Activated CD8-positive, alpha-beta memory T cell treated with anti-CD3 and anti-CD28 coated beads for 1 hour (primary cell): ENCODE measurements at places on chromosomes 12 and 14.
A peak's percentile ranks its signal among the peaks of the same experiment; 100 is the strongest.

DNA sequence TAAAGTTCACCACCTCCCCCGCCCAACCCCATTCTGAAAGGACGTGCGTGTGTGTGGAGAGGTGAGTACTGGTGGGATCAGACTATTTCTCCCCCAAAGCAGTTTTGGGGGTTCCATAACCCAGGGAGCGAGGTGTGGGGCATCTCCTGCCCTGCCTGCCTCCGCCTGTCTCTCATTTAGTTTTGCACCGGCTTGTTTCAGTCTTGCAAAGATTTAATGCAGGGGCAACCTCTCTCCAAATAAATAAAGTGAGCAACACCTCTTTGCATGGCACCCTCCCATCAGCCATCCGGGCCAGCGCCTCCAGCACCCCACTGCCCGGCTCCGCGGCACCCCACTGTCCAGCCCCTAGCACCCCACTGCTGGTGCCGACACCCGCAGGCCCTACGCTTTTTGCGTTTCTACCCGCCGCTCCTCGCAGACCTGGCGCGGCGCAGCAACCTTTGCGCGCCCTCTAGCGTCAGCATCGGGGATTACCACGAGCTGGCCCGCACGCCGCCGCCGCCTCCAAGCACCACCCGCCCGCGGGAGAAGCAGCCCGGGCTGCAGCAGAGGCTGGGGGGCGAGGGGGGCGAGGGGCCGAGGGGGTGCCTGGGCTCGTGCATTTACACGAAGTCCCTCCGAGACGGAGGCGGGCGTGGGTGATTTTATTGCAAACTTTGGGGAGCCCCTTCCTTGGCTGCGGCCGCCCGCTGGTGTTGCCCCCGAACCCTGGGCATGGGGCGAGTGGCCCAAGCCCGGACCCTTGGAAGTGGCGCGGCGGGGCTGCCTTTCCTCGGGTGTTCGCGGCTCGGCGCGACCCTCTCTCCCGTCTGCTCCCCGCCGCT, 55.8 kb upstream of the VRK1 start:
- peak; percentile 63 for DNase-seq

GRCh38 chr12:113647048-113647447, 175.4 kb upstream of the LHX5 start:
- no peak for DNase-seq

DNA sequence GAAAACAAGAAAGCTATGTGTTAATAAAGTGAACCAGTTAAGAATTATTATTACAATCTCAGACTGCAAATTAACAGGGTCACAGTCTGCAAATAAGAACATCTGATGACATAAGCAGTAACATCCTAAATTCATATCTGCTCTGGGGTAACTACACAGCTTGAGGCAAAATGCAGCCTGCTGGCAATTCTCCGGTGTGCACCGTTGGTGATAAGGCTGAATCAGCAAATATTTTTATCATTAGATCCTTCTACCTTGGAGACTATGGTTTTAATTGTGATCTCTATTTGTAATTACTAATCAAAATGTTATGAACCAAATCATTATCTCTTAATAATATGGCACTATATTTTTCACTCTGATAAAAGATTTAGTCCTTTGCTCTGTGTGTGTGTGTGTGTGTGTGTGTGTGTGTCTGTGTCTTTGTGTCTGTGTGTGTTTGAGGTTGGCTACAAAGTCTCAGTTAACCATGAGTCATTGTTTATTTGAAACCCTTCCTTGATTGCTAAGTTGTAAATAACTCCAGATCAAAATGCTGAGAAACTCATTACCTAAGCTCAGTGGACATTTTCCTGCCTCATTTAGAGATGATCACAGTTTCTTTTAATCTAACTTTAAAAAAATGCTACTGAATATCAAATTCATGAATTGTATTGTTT, 442.6 kb downstream of the GXYLT1 start:
- no peak for DNase-seq

DNA sequence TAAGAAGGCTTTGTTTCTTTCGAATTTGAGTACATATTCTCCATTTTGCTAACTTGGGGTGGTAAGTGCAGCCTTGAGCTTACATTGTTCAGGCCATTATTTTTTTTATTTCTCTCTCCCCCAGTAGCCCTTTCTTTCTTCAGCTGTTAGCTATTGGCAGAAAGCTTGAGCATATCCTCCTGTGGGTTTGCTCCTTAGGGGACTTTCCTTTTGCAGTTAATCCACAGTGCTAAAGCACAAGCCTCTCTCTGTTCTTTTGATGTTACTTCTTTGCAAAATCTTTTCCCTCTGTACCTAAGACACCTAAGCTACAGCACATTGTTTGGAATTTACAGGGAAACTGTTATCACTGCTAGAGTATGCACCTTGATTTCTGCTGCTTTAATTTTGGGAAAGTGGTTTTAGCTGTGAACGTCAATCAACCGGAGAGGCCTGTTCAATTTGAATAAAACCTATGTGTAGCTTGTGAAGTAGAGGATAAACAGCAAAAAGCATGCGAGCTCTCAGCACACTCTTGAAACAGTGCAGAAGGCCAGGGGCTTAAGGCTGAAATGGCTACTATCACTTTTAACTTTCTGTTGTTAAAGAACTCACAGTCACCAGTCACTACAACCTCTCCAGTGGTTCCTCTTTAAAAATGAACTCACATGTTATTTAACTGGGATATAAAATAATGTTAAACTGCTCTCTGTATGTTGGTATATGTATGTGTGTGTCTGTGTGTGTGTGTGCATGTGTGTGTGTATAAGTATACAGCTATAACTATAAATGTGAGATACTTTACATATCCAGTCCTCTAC, 139.2 kb downstream of the PDZRN4 start:
- DNase-seq: no peak

- peak; percentile 10 for DNase-seq
These were observed at the start of gene CCDC63 for GRCh38 chr12:110846615-110847566. TSS of gene CCDC63 (plus strand) at chr12:110846987. CDS start at chr12:110852955, 5,968 bp downstream.

GRCh38 chr12:27756670-27757195, 23.3 kb upstream of the KLHL42 start:
- DNase-seq: no peak

- DNase-seq: no peak
These were observed 128.7 kb downstream of the CPNE8 start for GRCh38 chr12:38776647-38777046.

- DNase-seq: peak; percentile 70
These were observed 151.0 kb downstream of the ADGRD1 start for GRCh38 chr12:131104463-131105350.

GRCh38 chr12:56571121-56571520, 49.5 kb downstream of the RBMS2 start:
- DNase-seq: no peak

- peak; percentile 25 for DNase-seq
These were observed at the start of gene SMAGP for GRCh38 chr12:51270067-51270950. TSS of gene SMAGP (minus strand) at chr12:51270415. CDS start at chr12:51269278, 1,137 bp downstream.

- no peak for DNase-seq
These were observed 185.1 kb upstream of the VASH1 start for GRCh38 chr14:76576047-76576741.

- no peak for DNase-seq
These were observed 355.8 kb upstream of the DCN start for GRCh38 chr12:91538418-91538817.

GRCh38 chr12:126362493-126362892, 1297.3 kb downstream of the AACS start:
- DNase-seq: no peak

GRCh38 chr12:57461917-57462250, 2.3 kb downstream of the GLI1 start:
- no peak for DNase-seq

DNA sequence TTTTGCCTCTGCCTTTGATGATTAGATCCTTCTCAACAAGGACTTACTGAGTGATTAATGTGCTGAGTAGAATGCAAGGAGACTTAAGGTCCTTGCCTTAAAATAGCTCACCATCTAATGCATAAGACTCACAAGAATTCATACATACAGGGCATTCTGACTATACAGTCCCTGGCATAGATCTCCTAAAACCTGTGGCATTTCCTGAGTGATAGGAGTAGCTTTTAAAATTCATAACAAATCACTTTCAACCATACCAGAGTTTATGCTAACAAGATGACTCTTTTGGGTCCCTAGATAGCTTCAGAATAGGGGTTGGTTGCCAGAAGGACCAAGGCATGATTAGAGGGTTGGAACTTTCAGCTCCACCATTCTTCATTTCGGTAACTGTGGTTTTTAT, 48.8 kb downstream of the STXBP6 start:
- no peak for DNase-seq

GRCh38 chr12:26196421-26196716, 996 bp downstream of the SSPN start:
- DNase-seq: no peak

DNA sequence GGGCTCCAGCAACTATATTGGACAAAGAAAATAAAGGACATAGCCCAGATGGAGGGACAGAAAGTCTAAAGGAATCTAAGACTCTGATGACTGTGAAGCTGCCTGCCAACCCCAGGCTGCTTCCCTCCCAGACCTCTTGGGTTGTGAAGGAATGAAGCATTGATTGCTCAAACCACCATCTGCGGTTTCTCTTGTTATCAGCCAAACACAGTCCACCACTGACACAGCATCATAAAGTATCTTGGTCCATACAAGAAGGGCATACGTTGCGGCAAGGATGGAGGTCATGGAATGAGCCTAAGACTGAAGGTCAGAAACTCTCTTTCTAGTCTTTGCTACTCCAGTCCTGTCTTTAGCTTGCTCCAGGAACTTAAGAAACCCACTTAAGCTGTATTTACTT, 58.5 kb upstream of the PLXNC1 start:
- DNase-seq: no peak

GRCh38 chr12:65830305-65830704, 6.0 kb downstream of the HMGA2 start:
- no peak for DNase-seq

GRCh38 chr14:63564318-63564717, 21.1 kb upstream of the PPP2R5E start:
- DNase-seq: no peak

DNA sequence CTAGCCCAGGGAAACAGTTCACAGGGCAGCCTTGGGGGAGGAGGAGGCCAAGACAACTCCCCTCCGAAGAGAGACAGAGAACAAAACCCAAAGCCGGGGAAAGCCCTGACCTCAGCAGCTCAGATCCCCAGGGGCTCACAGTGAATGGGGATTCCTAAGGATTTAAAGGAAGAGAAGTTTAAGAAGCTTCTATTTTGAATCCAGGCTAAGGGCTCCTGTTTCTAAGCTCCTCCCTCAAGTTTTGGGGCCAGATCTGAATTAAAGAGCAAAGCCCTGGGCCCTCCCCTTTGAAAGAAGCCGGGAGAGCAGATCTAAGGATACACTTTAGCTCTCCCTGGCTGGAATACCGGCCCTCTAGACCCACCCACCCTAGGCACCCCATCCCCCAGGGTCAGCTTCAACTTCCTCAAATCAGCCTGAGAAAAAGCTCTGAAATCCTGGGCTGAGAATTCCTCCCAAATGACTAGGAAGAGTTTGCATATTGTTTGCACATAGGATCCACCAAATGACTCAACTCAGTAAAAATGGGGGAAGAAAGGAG, 3.9 kb downstream of the KDM2B start:
- no peak for DNase-seq

- no peak for DNase-seq
These were observed 7.3 kb upstream of the TCHP start for GRCh38 chr12:109892748-109893147.

DNA sequence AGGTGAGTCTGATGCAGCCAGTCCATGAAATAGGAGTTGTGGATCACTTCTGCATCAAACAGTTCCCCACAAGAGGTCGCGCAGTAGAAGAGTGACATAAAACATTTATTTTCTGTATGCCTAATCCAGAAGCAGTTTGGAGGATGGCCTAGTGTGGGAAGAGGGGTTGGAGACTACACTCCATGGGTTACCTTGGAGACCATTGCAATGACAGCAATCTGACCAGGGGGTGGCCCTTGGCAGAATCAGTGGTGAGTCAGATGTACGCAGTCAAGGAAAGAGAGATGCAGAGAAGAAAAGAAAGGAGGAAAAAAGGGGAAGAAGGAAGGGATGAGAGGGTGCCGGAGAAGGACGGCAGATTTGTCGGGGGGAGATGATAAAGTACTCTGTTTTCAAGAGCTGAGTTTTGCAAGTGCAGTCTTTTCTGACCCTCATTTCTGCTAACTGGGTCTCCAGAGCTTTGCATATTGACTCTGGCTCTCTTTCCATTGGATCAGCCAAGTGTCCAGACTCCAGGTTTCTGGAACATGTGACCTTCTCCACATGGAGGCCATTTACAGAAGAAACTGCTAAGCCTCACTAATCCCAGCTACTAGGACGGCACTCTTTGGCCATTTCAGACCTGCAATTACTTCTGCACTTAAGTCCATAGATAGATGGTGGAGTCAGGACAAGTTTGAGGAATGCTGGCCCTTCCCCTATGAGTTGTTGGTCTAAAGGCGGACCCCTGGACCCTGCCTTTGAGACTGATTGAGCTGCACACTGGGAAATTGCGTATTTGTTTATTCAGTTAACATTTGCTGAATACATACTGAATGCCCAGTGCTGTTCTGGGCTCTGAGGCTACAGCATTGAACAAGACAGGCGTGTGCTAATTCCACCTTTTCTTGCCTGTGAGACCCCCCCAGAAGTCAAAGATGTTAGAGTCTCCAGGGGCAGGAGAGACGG, 424.2 kb downstream of the BCL11B start:
- DNase-seq: no peak

GRCh38 chr12:126608607-126609175, 1543.5 kb downstream of the AACS start:
- no peak for DNase-seq

DNA sequence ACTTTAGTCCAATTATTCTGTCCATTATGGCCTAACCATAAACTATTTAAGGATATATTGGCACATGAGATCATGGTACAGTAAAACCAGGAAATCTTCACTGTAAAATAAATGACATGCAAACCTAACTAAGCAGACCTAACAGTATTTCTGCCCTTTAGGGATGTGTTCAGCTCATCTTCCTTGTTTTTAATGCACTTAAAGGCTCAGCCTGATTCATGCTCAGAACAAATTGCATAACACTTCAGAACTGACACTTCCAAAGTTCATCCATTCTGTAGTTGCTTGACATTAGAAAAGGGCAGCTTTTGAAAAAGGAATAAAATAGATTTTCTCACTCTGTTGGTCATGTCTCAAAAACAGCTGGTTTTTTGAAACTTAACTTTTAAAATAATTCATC, 708.5 kb downstream of the C12orf50 start:
- DNase-seq: no peak

DNA sequence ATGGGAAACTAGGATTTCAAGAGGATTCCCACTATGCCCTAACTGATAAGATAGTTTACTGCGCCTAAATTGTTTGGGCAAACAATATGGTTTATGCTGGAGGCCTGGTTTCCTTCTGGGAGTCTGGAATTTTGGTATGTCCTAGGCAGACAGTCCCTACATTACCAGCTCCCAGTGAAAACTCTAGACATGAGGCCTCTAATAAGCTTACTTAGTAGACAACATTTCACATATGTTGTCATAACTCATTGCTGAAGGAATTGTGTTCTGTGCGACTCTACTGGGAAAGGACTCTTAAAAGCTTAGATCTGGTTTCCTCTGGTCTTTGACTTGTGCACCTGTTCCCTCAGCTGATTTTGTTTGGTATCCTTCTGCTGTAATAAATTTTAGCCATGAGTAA, 18.0 kb upstream of the PRPF39 start:
- no peak for DNase-seq

GRCh38 chr14:73259837-73260236, 22.5 kb downstream of the PAPLN start:
- no peak for DNase-seq
